Gastrocnemius medialis (tissue), 4 donors: ENCODE measurements at places on chromosomes 11 and 22.
A peak's percentile ranks its signal among the peaks of the same experiment; 100 is the strongest.

DNA sequence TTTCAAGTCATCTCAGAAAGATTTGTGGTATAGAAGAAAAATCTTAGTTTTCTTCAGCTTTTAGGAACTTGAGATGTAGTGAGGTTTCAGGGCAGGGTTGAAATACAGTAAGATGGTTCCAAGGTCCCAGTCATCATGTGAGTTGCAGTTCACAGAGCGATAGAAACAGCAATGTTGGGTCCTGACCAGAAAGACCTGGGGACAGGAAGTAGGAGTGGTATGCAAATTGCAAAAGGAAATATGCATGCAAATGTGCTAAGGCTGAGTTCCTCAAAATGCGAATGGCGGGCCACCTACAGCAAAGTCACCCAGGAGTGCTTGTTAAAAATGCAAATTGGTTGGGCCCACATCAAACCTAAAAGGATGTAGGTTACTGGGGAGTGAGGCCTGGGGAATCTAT lies 1032.7 kb upstream of the TENM4 start:
- H3K4me1 ChIP-seq = no peaks in the 10 kb centered on the region
- no peak overlapping the region for H3K4me3 ChIP-seq
- no peak overlapping the region for H3K27ac ChIP-seq
- no peaks in the 10 kb centered on the region for H3K27me3 ChIP-seq
- H3K36me3 ChIP-seq = no peaks in the 10 kb centered on the region

- H3K27me3 ChIP-seq = no peaks in the 10 kb centered on the region
- peaks cover 12% of the 10 kb centered on the region for H3K4me1 ChIP-seq
- H3K27ac ChIP-seq = peak overlapping the region; percentile 63
- H3K36me3 ChIP-seq = no peaks in the 10 kb centered on the region
- no peak for DNase-seq
Measured at GRCh38 chr11:120547316-120547715, 35.8 kb downstream of the GRIK4 start.

GRCh38 chr11:20000351-20001134 lies 159.7 kb downstream of the DBX1 start:
- no peak overlapping the region for H3K27ac ChIP-seq
- no peaks in the 10 kb centered on the region for H3K36me3 ChIP-seq
- H3K27me3 ChIP-seq = no peaks in the 10 kb centered on the region
- no peak overlapping the region for H3K4me3 ChIP-seq
- DNase-seq = no peak

GRCh38 chr11:134425816-134426536 lies 13.9 kb upstream of the B3GAT1 start:
- no peaks in the 10 kb centered on the region for H3K27me3 ChIP-seq
- H3K4me1 ChIP-seq = no peaks in the 10 kb centered on the region
- DNase-seq = no peak
- no peaks in the 10 kb centered on the region for H3K36me3 ChIP-seq

- H3K4me1 ChIP-seq = peaks cover 13% of the 10 kb centered on the region
- no peak for DNase-seq
- no peak overlapping the region for H3K27ac ChIP-seq
- no peaks in the 10 kb centered on the region for H3K36me3 ChIP-seq
Measured at GRCh38 chr11:43937434-43938411, 4.7 kb upstream of the C11orf96 start.

GRCh38 chr11:46930089-46930488 lies 6.5 kb upstream of the CSTPP1 start:
- H3K4me1 ChIP-seq = no peaks in the 10 kb centered on the region
- H3K27me3 ChIP-seq = no peaks in the 10 kb centered on the region
- no peak overlapping the region for H3K27ac ChIP-seq
- H3K4me3 ChIP-seq = no peak overlapping the region
- H3K36me3 ChIP-seq = no peaks in the 10 kb centered on the region
- DNase-seq = no peak
